ENCODE measurements at places on chromosomes 1 and 21. TPM values are rescaled to one million over a fixed set of nuclear protein-coding genes. Genes with fewer than 3 reads are reported as not detected.

- no peaks in the 10 kb centered on the region for H3K4me1 ChIP-seq
- H3K27me3 ChIP-seq, result no peaks in the 10 kb centered on the region
- no peak overlapping the region for H3K27ac ChIP-seq
- no peak overlapping the region for H3K4me3 ChIP-seq
- no peaks in the 10 kb centered on the region for H3K36me3 ChIP-seq
Measured at GRCh38 chr1:204589409-204590038, 73.3 kb downstream of the MDM4 start.

GRCh38 chr1:3521426-3521825, 67.0 kb downstream of the ARHGEF16 start:
- no peak overlapping the region for H3K4me3 ChIP-seq
- no peak for DNase-seq
- no peaks in the 10 kb centered on the region for H3K4me1 ChIP-seq
- H3K36me3 ChIP-seq, result no peaks in the 10 kb centered on the region
- no peak overlapping the region for H3K27ac ChIP-seq

DNA sequence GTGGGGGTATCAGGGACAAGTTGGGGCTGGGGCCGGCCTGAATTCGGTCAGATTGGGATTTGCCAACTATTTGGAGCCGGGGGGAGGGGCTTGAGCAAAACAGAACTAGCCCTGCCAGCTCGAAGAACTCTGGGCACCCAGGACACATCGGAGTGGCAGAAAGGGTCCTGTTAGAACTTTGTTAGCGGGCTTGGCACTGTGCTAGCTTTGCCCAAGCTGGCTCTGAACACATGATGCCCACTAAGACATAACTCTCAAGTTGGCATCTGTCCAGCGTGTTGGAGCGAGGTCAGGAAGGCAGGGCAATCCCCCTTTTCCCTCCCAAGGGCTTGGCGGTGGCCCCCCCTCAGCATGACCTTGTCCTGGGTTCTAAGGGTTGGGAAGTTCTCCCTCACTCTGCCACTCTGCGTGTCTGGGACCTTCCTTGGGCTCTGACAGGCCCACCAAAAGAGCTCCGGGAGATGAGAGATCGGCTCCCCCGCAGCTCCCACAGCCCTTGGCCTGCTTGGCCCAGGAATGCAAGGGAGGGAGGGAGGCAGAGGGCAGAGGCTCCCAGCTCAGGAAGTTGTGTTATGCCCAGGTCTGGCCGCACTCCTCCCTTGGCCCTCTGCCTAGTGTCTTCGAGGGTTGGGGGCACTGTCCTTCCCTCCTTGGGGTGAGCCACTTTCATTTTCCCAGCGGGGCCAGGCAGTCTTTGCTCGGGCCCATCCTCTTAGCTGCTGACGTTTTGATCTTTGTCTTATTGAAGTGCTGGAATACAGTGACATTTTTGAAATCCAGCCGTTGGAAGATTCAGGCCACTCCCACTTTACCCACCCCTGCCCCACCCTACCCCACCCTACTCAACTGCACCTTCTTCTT, 1.2 kb downstream of the LMNA start:
- H3K4me3 ChIP-seq, result peak overlapping the region; percentile 97
- peak; percentile 79 for DNase-seq
- H3K27ac ChIP-seq, result peak overlapping the region; percentile 99
- peaks cover 70% of the 10 kb centered on the region for H3K4me1 ChIP-seq
- H3K27me3 ChIP-seq, result no peaks in the 10 kb centered on the region
- no peaks in the 10 kb centered on the region for H3K36me3 ChIP-seq

MTARC1 gene
- total RNA-seq, result 2.9 TPM

DNA sequence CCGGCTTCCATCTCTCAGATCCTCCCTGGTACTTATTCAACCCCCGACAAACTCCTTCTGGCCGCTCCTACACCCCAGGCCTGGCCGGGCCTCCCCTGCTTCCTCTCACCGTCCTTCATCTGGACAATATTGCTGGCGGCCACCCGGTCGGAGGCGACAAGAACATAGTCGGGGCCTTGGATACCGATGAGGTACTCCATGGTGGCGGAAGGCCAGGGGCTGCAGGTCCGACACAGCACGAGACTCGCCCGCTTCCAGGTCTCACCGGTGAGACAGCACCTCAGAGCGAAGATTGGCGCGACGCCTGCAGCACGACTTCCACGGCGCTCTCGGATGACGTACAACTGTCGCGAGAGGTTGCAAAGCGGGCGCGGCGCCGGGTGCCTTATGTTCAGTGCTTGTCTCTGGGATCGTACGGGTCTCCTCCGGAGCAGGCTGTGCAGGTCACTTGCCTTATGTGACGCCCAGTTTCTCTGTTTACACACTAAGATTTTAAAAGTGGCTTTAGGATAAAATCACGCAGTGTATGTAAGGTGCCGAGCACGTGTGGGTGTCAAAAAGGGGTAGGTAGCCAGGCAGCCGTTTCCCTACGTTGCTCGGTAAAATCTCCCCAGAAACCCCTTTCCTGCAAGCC, at the start of gene PSMB2:
PSMB2 (minus strand) TSS at position 294 of the 634 bp plus-strand sequence; CDS start at position 200, 94 bp downstream.
- H3K27me3 ChIP-seq, result no peaks in the 10 kb centered on the region
- peaks cover 43% of the 10 kb centered on the region for H3K4me1 ChIP-seq
- H3K4me3 ChIP-seq, result peak within 1 kb of the TSS; percentile 98
- DNase-seq, result peak; percentile 93
- no peaks in the 10 kb centered on the region for H3K36me3 ChIP-seq

LIN28A gene
- not detected for total RNA-seq

ZNF593OS gene
- total RNA-seq, result not detected

- H3K27me3 ChIP-seq, result no peaks in the 10 kb centered on the region
- H3K36me3 ChIP-seq, result no peaks in the 10 kb centered on the region
- DNase-seq, result peak; percentile 27
- no peak overlapping the region for H3K4me3 ChIP-seq
- peaks cover 33% of the 10 kb centered on the region for H3K4me1 ChIP-seq
Measured at GRCh38 chr1:204520834-204521709, 4.9 kb downstream of the MDM4 start.

Data from gastrocnemius medialis (tissue), 4 donors.